ENCODE measurements at places on chromosomes 7 and 10. TPM values are rescaled to one million over a fixed set of nuclear protein-coding genes. Genes with fewer than 3 reads are reported as not detected.

DNA sequence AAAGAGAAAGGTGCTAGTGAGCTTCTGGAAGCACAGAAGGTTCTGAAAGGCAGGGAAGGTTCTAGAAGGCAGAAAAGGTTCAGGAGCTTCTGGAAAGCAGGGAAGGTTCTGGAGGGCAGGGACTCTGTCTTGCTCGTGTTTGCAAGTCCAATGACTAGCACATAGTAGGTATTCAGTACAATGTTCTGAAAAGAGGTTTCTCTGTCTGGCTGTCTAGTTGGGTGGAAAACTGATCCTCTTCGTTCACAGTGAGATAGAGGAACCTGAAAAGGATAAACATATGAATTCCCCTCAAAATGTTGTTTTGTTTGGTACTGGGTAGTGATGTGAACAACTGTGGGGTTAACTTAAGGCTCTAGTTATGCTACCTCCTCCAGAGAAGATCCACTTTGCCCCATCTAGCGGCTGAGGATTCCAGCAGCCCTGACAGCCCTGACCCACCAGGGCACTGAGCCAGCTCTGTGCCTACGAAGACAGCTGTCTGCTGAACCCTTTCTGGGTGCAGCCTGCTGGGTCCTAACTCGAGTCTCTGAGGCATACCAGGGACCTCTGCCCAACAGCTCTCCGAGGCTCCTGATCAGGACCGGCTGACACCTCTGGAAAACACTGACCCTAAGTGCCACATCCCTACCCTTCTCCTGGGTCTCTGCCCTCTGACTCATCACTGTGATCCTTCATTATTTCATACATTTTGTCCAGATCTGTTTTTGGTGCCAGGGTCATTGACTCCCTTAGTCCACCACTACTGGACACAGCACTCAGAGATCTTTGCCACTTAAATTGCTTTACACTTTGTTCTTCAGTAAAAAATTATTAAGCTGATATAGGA is 15.4 kb downstream of the PTPRN2 start:
- DNase-seq: no peak

DNA sequence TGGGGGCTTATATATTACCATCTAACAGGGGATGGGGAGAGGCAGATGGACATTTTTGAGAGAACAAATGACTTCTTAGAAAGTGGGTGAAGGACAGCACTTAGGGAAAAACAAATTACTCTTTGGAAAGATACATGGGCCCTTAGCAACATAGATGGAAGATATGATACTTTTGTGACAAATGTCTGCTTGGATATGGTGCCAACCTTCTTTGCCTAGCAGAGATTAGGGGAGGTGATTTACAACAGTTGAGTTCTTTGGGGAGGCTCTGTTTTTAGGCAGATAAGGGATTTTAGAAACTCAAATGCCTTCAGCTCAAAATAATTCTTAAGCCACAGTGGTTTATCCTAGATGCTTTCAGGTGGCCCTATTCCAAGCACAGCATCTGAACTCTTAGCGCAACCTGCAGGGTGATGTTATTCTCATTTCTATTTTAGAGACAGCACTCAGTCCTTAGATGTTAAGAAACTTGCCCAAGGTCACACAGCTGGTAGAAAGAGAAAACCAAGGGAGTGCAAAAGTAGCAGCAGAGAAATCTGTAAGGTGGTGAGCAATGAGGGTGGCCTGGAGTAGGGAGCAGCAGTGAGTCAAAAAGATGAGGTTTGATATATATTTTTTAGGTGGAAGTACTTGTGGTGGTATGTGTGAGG is 75.1 kb upstream of the KMT2E start:
- DNase-seq: no peak

DNA sequence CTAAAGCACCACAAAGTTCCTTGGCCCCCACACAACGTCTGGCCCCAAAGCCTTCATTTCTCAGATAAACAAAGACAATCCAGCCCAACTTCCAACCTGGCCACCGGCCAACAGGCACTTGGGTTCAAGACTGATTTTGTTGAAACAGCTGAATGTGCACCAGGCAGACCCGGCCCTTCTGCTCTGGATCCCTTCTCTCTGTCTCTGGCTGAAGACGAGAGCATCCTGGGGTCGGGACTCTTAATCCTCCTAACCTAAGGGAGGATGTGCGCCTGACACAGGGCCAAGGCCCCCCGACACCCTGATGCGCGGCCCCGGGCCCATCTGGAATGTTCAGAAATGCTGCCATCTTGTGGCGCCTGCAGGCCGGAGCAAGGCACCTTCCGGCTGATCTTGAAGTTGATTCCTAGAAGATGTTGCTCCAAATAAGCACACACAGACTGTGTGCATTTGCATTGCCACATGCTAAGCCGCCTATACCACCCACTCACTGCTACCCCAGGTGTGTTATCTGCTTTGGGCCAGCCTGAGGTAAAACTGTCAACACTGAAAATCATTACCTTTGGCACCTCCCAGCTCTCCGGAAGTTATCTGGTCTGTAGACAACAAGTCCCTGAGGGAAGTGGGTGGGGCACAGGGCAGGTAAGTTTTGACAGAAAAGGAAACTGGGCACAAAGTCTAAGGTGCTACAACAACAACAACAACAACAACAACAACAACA is 98.4 kb upstream of the HABP2 start:
- DNase-seq: no peak

GRCh38 chr10:117921421-117921820 is 125.3 kb downstream of the RAB11FIP2 start:
- no peak for DNase-seq

DNA sequence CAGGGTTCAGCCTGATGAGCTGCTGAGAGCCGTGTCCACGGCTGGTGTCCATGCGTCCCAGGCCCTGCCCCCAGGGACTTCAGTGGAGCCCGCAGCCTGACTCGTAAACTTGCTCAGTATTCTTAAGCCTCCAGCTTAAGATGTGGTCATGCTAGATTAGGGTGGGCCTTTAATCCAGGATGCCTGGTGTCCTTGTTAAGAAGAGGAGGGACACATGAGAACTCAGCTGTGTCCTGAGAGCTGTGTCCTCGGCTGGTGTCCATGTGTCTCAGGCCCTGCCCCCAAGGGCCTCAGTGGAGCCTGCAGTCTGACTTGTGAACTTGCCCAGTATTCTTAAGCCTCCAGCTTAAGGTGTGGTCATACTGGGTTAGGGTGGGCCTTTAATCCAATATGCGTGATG is 23.0 kb downstream of the DOCK1 start:
- no peak for DNase-seq

DNA sequence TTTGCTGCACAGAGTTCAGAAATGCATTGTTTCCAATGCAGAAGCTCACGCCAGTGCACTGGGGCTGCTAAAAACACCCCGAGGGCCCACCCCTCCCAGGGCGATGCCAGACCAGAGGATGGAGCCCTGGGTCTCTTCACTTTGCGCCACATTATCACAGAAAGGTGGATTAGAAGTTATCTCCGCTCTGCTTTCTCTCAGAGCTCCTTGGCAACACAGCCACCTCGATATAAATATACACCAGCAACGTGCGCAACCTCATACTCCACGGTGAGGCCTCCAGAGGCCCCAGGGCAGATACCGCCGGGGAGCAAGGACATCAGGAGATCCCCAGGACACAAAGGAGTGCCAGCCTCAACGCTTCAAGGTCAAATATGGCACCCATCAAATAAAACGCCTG is 121.0 kb upstream of the TBX20 start:
- no peak for DNase-seq

DNA sequence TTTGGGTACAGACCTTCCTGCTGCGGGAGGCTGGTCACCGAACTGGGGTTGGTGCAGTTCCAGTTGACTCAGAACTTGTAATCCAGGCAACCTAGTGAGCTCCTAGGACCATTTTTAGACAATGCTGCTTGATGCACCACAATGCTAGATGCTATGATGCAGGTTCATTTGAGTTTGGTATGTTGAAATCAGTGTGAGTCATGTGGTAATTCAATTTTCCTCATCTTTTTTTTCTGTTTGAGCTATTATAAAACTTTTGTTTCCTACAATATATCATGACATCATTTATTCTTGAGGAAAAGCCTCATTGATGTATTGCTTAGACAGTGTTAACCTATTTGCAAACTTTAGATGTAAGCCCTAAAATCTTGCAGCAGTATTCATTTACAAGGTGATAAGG is 40.9 kb upstream of the MTPN start:
- no peak for DNase-seq

DNA sequence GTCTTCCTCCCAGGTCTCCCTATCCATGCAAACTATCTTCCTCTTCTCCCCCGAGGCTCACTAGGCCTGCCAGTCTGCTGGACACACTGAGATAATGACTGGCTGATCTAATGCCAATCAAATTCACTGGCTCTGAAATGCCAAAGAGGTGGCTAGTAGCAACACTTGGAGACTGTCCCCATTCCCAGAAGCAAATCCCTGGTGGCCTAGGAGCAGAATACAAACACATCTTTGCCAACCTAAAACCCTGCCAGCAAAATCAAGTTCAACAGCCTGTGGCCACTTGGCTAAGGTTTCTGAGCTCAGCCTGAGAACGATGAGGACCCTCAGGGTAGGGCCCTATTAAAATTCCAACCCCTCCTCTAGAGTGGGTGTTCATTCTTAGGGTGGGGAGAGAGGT is 46.6 kb downstream of the SH3PXD2A start:
- no peak for DNase-seq

DNA sequence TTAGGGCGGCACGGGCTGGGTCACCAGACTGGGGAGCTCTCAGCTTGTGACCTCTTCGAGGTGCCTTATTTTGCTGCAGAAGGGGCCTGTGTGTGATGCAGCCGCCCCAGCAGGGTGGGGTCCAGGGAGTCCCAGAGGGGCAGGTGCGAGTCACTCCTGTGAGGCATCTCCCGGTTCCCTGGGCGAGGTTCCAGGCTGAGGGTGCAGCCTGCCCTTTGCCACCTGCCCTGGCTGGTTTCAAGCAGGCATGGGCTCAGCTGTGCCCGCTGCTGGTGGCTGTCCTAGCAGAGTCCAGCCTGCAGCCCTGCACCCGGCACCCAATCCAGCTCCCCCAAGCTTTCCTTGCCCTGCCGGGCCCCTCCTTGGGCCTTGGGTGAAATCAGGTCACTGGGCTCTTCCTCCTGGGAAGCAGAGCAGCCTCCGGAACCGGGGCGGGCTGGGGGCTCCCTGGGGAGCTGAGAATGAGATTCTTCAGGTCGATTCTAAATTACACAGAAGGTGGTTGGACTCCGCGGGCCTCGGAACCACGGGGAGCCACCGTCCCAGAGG is 64.8 kb downstream of the PWWP2B start:
- DNase-seq: no peak

GRCh38 chr10:28743576-28743975 is 66.3 kb downstream of the BAMBI start:
- DNase-seq: no peak

GRCh38 chr7:47326808-47327207 is 255.1 kb downstream of the TNS3 start:
- no peak for DNase-seq

DNA sequence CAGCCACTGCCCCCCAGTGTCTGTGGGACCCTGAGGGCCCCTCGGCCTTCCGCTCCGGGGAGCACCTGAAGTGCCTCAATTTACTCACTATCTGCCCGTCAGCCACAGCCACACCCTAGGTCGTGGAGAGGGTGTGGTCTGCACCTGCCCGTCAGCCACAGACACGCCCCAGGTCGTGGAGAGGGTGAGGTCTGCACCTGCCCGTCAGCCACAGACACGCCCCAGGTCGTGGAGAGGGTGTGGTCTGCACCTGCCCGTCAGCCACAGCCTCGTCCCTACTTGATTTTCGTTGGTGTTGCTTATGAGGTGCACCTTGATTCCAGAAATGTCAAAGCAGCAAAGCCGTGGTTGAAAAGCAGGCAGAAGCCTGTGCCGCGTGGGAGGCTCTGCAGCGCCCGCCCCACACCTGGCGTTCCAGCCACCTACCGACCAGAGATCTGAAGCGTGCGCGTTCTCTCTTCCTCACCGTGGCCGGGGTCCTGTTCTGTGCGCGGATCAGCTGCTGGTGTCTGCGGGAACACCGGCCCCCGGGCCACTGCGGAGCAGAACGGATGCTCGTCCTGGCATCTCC is 101.6 kb downstream of the DYNC2I1 start:
- peak; percentile 41 for DNase-seq

DNA sequence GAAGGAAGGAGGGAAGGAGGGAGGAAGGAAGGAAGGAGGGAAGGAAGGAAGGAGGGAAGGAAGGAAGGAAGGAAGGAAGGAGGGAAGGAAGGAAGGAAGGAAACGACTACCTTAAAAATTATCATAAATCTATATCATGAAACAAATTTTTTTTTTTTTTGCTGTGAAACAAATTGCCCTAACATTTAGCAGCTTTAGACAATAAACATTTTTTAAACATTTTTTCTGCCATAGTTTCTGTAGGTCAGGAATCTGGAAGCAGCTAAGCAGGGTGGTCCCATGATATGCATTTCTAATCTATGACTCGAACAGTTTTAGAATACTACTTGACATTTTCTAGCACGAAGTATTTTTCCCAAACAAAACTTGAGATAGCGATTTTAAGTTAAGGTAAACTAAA is 42.9 kb upstream of the TSPAN13 start:
- no peak for DNase-seq

DNA sequence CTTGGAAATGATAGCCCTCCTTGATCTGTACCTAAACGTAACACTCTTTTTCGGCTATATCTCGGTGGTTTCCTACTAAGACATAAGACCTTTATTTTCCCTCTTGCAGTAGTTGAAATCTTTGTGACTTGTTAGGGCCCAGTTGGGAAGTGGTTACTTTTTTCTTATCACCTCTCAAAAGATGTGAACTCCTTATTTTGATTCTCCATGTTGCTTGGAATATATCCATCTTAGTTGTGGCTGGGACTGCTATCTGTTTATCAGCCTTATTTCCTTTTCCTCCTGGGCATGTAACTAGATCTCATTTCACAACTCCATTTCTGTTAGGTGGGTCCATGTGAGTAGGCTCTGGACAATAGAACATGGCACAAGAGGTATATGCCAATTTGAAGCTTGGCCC is 4.1 kb upstream of the CPED1 start:
- no peak for DNase-seq

LRCH4 gene
- total RNA-seq: 106 TPM

ASB10 gene
- not detected for total RNA-seq

ZPBP gene
- not detected for total RNA-seq

STEAP4 gene
- 0.48 TPM for total RNA-seq

GPR37 gene
- total RNA-seq: not detected

SLC26A4 gene
- total RNA-seq: 3.9 TPM

OR2A42 gene
- total RNA-seq: 0.09 TPM

PLCE1 gene
- total RNA-seq: 0.02 TPM

GOT1 gene
- total RNA-seq: 35.1 TPM

Measured in activated T-helper 2 cell treated with anti-CD3 and anti-CD28 coated beads, Interferon-gamma antibody, Interleukin-2, Interleukin-4, amounts not matched to agents 10 μg/mL and 5 μg/mL and 100 μg/mL, durations not matched to agents 14 hours and 24 hours and 36 hours (primary cell).